Activated CD4-positive, alpha-beta T cell treated with anti-CD3 and anti-CD28 coated beads for 4 hours (primary cell): ENCODE measurements at places on chromosomes 1 and 21.

DNA sequence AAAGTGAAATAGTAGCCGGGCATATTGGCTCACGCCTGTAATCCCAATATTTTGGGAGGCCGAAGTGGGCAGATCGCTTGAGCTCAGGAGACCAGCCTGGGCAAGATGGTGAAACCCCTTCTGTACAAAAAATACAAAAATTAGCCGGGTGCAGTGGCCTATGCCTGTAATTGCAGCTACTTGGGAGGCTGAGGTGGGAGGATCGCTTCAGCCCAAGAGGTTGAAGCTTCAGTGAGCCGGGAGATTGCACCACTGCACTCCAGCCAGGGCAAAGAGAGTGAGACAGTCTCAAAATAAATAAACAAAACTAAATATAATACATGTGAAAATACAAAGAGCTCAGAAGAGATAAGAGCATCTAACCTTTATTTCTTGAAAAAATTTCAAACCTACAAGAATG is 2.3 kb upstream of the MSTO1 start:
- DNase-seq: no peak

DNA sequence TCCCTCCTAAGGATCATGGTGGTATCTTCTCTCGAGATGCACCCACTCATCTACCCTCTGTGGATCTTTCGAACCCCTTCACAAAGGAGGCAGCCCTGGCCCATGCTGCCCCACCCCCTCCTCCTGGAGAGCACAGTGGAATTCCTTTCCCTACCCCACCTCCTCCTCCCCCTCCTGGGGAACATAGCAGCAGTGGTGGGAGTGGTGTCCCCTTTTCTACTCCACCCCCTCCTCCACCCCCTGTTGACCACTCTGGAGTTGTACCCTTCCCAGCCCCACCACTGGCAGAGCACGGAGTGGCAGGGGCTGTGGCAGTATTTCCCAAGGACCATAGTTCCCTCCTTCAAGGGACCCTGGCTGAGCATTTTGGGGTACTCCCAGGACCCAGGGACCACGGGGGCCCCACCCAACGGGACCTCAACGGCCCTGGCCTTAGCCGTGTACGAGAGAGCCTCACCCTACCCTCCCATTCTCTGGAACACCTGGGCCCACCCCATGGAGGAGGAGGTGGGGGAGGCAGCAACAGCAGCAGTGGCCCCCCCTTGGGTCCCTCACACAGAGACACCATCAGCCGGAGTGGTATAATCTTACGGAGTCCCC is 14.5 kb upstream of the TARS2 start:
- no peak for DNase-seq

DNA sequence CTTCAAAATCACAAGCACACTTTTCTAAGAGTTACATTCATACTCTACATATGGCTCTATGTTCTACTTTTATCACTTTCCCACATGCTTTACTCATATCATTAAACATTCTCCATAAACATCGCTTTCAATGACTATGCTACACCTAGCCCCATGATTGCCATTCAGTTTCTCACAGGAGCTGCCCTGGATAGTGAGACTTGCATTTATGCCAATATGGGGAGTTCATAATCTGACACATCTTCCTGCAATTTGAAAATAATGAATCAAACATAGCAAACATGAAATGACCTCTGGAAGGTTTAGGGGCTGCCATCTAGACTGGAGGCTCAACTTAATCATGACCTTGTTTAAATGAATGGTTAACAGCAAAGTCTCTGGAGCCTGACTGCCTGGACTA is 9.0 kb upstream of the CYP4A22 start:
- DNase-seq: no peak

DNA sequence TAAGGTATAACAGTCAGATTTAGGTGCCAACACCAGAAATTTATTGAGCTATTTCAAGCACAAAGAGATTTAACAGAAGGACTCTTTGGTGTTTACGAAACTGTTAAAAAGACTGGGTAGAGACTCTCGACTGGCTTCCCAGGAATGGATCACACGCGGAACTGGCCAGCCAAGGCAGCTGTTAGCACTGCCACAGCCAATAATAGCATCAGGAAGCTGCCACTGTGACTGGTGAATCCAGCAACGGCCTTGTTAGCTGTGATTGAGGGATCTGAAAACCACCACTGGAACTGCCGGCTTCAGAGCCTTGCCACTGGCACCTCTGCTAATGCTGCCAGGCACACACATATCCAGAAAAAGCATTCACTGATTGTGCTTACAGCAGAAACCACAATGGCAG is 10.6 kb upstream of the SIM2 start:
- no peak for DNase-seq

- no peak for DNase-seq
Observed at GRCh38 chr21:28900481-28900880, 92.2 kb downstream of the LTN1 start.

DNA sequence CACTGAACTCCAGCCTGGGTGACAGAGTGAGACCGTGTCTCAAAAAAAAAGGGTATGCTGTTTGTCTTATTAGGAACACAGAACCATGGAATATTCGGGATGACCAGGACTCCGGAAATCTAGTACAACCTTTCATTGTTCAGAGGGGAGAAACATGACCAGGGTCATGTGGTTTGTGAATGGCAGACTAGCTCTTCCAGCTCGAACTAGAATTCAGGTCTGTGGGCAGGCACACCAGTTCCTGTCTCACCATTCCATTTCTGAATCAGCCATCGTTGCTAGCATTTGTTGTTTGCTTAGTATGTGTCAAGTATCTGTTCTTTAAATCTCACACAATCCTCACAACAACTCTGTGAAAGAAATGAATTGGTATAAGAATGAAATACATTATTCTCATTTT is 50.9 kb downstream of the MDM4 start:
- no peak for DNase-seq

GRCh38 chr1:154478639-154479038 is 23.4 kb upstream of the TDRD10 start:
- peak; percentile 27 for DNase-seq

GRCh38 chr1:177969825-177970371 is at the start of gene SEC16B:
TSS of gene SEC16B (minus strand) at chr1:177970058. CDS start at chr1:177967981, 2,077 bp downstream.
- no peak for DNase-seq
